IPS DF 6.9 (cell line): ENCODE measurements at places on chromosomes 2 and 18.
A peak's percentile ranks its signal among the peaks of the same experiment; 100 is the strongest.

DNA sequence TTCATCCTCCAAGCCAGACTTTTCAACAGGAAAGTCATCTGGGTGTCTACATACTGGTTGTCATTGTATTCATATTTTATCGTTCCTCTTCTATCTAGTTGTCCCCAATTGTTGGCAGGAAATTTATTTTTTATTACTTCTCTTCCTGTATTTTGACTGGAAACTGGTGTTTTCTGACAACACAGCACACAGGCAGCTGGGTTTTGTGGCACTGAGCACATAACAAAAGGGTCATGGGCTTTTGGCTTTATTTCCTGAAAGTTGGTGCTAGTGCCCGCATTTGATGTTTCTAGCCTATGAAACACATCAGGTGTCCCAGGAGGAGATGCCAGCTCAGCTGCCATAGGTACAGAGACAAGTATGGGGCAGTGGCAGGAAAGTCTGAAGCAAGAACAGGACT, 126.4 kb downstream of the TMEM17 start:
- no peak for DNase-seq
- no peaks in the 10 kb centered on the region for H3K36me3 ChIP-seq
- H3K27me3 ChIP-seq: no peaks in the 10 kb centered on the region
- H3K27ac ChIP-seq: no peak overlapping the region
- no peaks in the 10 kb centered on the region for H3K4me1 ChIP-seq
- H3K4me3 ChIP-seq: no peak overlapping the region

DNA sequence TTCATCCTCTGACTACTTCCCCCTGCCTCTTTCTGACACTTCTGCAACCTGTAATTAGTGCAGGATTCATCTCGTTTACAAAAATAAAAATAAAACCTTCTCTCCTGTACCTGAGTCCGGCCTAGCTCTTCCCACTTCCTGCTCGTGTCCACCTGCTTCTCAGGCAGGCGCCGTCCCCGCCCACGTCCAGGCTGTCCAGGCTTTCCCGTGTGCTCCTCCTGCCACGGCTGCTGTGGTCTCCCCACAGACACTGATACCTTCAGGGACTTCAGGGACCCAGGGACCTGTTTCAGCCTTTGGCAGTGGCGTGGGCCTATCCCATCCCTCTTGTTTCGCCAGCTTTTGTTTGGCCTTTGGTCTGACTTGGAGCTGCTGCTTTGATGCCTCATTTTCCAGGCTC, 272.5 kb downstream of the PHLPP1 start:
- no peaks in the 10 kb centered on the region for H3K36me3 ChIP-seq
- H3K27me3 ChIP-seq: no peaks in the 10 kb centered on the region
- DNase-seq: no peak
- no peak overlapping the region for H3K4me3 ChIP-seq
- no peak overlapping the region for H3K27ac ChIP-seq

DNA sequence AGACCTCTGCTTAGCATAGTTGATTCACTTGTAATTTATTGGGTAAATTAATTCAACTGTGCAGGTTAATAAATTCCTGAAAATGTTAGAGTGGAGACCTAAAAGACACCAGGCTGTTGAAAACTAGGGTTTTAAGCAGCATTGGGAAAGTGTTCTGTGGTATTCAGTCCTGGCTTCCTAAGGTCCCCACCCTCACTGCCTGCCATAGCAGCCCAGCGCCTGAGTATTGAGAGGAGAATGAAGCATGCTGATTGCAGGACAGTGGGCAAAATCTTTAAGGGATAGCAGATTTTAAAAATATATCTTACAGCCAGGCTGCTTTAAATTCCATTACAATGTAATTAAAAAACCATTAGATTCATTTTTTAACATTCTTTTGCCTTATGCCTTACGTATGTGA, 20.6 kb downstream of the MEIS1 start:
- H3K4me1 ChIP-seq: no peaks in the 10 kb centered on the region
- H3K36me3 ChIP-seq: no peaks in the 10 kb centered on the region
- no peaks in the 10 kb centered on the region for H3K27me3 ChIP-seq
- DNase-seq: no peak
- H3K27ac ChIP-seq: no peak overlapping the region

DNA sequence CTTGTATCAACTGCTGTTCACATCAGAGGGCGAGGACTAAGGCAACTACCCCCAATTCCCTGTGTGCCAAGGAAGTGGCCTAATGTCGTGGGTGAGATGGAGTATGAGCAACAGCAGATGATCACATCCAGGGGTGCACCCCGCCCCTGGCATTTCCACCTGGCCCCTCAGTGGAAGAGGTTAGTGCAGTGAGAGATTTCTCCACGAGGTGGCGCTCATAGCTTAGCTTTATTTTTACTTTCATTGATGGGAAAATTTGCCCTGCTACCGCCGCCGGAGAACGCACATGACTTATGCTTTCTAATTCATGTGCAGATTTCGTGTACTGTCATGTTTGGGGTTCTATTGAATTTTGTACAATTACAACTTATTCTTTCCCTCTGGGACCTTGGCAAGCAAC, 470.6 kb upstream of the MEX3C start:
- DNase-seq: peak; percentile 52
- H3K27me3 ChIP-seq: no peaks in the 10 kb centered on the region
- no peak overlapping the region for H3K27ac ChIP-seq

- H3K4me1 ChIP-seq: no peaks in the 10 kb centered on the region
- no peak for DNase-seq
- H3K36me3 ChIP-seq: no peaks in the 10 kb centered on the region
Observed at GRCh38 chr18:55283309-55283708, 304.7 kb downstream of the TCF4 start.

DNA sequence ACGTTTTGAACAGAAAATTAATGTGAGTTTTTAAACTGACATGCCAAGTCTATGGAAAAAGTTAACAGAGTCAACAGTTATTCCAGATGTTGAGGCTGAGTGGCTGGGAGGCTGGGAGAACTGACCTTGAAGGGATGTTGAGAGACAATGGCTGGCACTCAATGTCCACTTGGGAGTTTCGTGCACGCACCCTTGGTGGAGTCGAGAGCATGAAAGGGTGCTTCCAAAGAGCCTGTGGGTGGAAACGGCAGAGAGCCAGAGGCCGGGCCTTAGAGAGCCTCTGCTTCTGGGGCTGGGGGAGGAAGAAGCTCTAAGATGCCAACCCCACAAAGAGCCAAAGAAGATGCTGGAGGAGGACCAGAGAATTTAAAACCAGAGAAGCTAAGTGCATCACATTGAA, 63.4 kb upstream of the L3MBTL4 start:
- H3K36me3 ChIP-seq: no peaks in the 10 kb centered on the region
- H3K4me1 ChIP-seq: peaks cover 3% of the 10 kb centered on the region; the same call in 1 of the 2 replicates
- no peaks in the 10 kb centered on the region for H3K27me3 ChIP-seq
- DNase-seq: no peak
- H3K27ac ChIP-seq: no peak overlapping the region

DNA sequence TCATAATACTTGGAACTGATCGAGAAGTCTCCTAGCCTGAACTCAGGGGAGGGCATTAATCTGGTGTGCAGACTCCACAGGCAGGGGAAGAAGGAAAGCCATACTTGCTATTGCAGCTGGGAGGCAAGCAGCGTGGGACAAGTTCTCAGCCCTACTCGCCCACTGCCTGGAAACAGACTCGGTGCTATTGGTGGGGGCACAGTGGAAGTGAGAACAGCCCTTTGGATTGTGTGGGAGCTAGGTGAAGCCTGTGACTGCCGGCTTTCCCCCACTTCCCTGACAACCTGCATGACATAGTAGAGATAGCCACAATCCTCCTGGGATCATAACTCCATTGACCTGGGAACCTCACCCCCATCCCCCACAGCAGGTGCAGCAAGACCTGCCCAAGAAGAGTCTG, 301.3 kb downstream of the RIT2 start:
- no peaks in the 10 kb centered on the region for H3K36me3 ChIP-seq
- H3K27ac ChIP-seq: no peak overlapping the region

GRCh38 chr2:159176555-159176954, 109.9 kb downstream of the WDSUB1 start:
- H3K4me1 ChIP-seq: no peaks in the 10 kb centered on the region; the same call in 1 of the 2 replicates
- DNase-seq: no peak
- no peaks in the 10 kb centered on the region for H3K27me3 ChIP-seq
- no peaks in the 10 kb centered on the region for H3K36me3 ChIP-seq

GRCh38 chr2:108614043-108614545, 79.8 kb downstream of the LIMS1 start:
- no peaks in the 10 kb centered on the region for H3K36me3 ChIP-seq
- no peak overlapping the region for H3K27ac ChIP-seq
- H3K4me3 ChIP-seq: no peak overlapping the region
- peaks cover 1% of the 10 kb centered on the region; the same call in 1 of the 2 replicates for H3K4me1 ChIP-seq
- H3K27me3 ChIP-seq: no peaks in the 10 kb centered on the region

GRCh38 chr18:52313213-52313612, 26.8 kb upstream of the DCC start:
- H3K4me3 ChIP-seq: no peak overlapping the region
- H3K4me1 ChIP-seq: 0 out of 2 replicates have a peak, but pooled peaks cover 1% of the 10 kb centered on the region
- H3K36me3 ChIP-seq: no peaks in the 10 kb centered on the region

- H3K27me3 ChIP-seq: no peaks in the 10 kb centered on the region
- H3K36me3 ChIP-seq: no peaks in the 10 kb centered on the region
- H3K4me3 ChIP-seq: no peak overlapping the region
- no peak for DNase-seq
- no peaks in the 10 kb centered on the region for H3K4me1 ChIP-seq
Observed at GRCh38 chr2:85987266-85988174, 98.7 kb upstream of the ST3GAL5 start.

DNA sequence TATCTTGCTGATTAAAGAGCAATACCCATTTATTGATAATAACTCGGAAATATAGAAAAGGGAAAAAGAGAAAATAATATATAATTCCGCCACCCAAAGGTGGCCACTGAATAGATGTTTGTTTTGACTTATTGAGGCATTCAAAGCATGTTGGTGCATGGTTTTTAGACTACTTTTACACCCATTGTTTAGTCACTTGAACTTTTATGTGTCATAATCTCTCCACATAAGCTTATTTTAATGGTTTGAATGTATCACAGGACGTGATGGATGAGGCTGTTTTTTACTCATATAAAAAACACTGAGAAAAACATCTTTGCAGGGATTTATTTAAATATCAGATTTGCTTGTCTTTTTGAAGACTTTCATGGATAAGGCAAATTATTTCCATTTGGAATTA, 120.4 kb downstream of the ACKR3 start:
- DNase-seq: no peak
- no peaks in the 10 kb centered on the region for H3K36me3 ChIP-seq
- no peak overlapping the region for H3K4me3 ChIP-seq
- no peak overlapping the region for H3K27ac ChIP-seq

DNA sequence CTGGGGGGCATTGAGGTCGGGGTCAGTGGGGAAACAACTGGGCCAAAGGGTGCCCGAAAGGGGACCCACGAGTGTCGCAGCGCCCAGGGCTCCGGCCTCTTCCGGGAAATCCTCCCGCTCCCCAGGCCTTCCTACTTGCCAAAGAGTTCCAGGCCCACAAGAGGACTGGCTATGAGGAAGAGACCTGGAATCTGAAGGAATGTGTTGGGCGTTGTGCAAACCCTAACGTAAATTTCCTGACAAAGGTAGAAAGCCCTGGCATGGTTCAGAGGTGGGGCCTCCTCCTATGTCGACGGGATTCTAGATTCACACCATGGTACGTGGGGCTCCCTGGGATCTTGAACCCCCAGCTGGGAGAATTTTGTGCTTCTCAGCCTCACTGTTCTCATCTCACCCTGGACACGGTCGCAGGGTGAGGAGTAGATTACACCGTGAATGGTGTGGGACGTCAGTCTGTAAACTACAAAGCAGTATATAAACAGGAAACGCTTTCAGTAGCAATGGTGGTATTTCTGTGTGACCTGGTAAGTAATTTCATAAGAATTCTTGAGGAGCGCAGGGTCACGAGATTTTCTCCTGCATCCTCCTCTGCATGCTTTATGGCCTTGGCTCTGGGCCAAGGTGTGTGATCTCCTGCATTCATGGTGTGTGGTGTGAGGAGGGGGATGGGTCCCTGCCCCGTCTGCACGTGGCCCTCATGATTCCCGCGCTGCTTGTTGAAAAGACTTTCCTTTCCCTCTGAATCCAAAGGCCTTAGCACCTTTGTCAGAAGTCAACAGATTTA, 868 bp downstream of the HSBP1L1 start:
- H3K4me3 ChIP-seq: no peak overlapping the region; the same call in 1 of the 2 replicates
- H3K27ac ChIP-seq: no peak overlapping the region
- peaks cover 7% of the 10 kb centered on the region for H3K4me1 ChIP-seq
- peaks cover 28% of the 10 kb centered on the region; the same call in 1 of the 2 replicates for H3K27me3 ChIP-seq
- DNase-seq: no peak

- H3K4me3 ChIP-seq: no peak overlapping the region
- no peaks in the 10 kb centered on the region for H3K4me1 ChIP-seq
- H3K36me3 ChIP-seq: no peaks in the 10 kb centered on the region
- DNase-seq: no peak
- no peak overlapping the region for H3K27ac ChIP-seq
Observed at GRCh38 chr2:106607371-106607770, 120.2 kb downstream of the CD8B2 start.

- H3K27me3 ChIP-seq: no peaks in the 10 kb centered on the region
- no peak overlapping the region for H3K4me3 ChIP-seq
- H3K27ac ChIP-seq: no peak overlapping the region
- H3K36me3 ChIP-seq: peaks cover 16% of the 10 kb centered on the region; the same call in 1 of the 2 replicates
Observed at GRCh38 chr2:110662560-110662959, 15.3 kb downstream of the BUB1 start.

DNA sequence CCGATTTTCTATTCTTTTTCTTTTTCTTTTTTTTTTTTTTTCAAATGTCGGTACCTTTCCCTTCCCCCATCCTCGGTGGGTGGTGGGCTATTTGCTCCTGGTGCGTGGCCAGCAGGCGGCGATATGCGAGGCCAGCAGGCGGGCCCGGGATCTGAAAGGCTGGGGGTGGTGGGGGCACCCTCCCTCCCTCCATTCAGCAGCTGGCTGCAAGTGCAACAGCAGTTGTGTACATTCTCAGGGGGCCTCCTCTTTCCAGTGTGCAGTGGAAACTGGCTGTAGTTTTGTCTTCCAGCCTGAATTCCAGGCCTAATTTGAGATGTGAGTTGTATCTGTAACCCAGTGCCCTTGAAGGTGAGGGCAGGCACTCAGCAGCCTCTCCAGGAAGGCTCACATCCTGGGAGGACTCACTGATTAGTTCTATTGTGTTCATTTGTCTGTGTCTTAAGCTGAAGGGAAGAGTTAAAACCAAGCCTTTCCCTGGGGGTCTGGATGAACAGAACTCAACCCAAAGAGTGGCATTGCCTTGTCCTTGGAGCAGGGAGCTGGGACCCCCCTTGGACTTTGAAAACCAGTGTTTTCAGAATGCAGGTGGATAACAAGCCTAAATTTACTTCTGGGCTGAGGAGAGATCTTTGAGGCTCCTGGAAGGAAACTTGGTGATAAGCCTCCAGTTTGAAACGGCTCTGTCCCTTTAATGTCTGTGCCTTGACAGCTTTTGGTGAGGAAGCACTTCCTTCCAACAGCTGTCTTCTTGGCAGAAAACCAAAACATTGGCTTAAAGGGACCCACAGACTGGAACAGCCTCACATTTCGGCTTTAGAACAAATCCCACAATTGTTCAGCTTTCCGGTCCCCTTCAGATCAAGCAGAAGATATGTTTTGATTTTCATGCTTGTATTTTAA, 3.3 kb downstream of the MYCN start:
- H3K27me3 ChIP-seq: no peaks in the 10 kb centered on the region
- peaks cover 2% of the 10 kb centered on the region for H3K4me1 ChIP-seq
- H3K36me3 ChIP-seq: peaks cover 13% of the 10 kb centered on the region

- DNase-seq: no peak
- no peak overlapping the region for H3K27ac ChIP-seq
- H3K36me3 ChIP-seq: no peaks in the 10 kb centered on the region
- H3K4me3 ChIP-seq: no peak overlapping the region
- H3K4me1 ChIP-seq: no peaks in the 10 kb centered on the region
- no peaks in the 10 kb centered on the region for H3K27me3 ChIP-seq
Observed at GRCh38 chr18:28124131-28125029, 52.5 kb downstream of the CDH2 start.
